IPS DF 6.9 (cell line): ENCODE measurements at places on chromosomes 3 and 15.

- no peak for DNase-seq
Observed at GRCh38 chr3:174769171-174769570, 90.0 kb upstream of the NAALADL2 start.

GRCh38 chr3:148238421-148238821 lies 459.3 kb upstream of the AGTR1 start:
- no peak for DNase-seq

DNA sequence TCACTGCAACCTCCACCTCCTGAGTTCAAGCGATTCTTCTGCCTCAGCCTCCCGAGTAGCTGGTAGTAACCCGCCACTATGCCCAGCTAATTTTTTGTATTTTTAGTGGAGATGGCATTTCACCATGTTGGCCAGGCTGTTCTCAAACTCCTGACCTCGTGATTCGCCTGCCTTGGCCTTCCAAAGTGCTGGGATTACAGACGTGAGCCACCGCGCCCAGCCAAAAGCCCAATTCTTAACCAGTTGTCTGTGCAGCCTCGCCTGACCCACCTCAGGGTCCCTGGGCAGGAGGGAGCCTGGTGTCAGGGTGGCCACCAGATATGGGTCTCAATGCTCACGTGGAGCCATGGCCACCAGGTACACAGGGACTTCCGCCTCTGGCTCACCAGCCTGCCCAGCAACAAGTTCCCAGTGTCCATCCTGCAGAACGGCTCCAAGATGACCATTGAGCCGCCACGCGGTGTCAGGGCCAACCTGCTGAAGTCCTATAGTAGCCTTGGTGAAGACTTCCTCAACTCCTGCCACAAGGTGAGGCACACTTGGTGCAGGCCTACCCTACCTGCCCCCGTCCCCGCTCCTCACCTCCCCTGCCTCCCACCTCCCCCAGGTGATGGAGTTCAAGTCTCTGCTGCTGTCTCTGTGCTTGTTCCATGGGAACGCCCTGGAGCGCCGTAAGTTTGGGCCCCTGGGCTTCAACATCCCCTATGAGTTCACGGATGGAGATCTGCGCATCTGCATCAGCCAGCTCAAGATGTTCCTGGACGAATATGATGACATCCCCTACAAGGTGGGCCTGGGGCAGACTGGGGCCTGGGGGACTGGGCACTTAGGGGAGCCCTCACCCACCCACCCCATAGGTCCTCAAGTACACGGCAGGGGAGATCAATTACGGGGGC lies 48.6 kb downstream of the SEMA3G start:
- no peak for DNase-seq

DNA sequence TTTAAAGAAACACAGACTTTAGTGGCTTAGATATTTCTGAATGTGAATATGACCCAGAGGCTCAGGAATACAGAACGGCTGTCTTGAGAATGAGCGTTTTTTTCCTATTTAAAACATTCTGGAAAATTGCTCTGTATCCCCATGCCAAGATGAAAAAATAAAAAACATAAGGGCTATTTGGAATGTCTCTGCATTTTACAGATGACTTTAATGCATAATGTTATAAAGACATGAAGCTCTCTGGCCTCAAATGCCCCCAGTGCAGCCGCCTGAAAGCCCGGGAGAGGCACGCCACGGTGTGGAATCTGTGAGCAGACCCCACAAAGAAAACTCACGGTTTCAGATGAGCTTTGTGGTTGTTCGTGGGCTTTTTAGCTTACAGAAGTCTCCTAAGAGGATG lies 322.5 kb upstream of the ICE2 start:
- DNase-seq = no peak

DNA sequence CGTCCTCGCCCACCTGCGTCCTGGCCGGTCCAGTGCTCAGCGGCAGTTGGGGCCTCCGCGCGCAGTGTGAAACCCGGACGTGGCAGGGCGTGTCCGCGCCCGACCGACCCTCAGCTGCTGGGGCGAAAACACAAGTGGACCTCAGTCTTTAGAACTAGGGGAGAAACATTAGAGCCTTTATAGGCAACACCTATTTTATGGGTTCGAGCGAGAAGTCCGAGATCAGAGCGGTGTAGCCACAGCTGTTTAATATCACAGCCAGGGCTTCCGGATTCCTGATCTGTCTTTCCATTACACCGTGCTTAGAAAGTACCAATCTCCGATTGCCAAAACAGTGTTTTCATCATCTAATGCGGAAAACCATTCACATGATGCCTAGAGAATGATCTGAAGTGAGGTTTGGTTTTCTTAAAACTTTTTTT lies 506 bp downstream of the RAD51 start:
- DNase-seq = no peak
